ENCODE measurements at places on chromosomes 16 and 17. TPM values are rescaled to one million over a fixed set of nuclear protein-coding genes. Genes with fewer than 3 reads are reported as not detected.

- no peak for DNase-seq
These were observed 41.9 kb downstream of the ZFHX3 start for GRCh38 chr16:73006026-73006425.

The KRT13 gene
- total RNA-seq: not detected

DNA sequence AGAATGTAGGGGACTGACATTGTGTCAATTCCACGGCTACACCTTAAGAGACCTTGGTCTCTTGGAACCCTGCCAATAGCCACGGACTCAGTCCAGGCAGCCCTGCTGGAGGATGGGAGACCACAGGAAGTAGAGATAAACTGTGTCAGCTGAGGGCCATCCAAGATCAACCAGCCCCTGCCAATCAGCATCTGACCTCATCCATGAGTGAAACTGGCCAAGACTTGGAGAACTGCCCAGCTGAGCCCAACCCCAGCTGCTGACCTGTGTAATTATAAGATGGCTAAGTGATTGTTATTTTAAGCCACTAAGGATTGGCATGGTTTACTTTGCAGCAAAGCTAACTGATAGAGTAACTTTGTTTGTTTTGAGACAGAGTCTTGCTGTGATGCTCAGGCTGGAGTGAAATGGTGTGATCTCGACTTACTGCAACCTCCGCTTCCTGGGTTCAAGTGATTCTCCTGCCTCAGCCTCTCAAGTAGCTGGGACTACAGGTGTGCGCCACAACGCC is 13.3 kb upstream of the YWHAE start:
- no peak for DNase-seq

GRCh38 chr17:40818343-40818732 is 4.1 kb downstream of the KRT10 start:
- no peak for DNase-seq

DNA sequence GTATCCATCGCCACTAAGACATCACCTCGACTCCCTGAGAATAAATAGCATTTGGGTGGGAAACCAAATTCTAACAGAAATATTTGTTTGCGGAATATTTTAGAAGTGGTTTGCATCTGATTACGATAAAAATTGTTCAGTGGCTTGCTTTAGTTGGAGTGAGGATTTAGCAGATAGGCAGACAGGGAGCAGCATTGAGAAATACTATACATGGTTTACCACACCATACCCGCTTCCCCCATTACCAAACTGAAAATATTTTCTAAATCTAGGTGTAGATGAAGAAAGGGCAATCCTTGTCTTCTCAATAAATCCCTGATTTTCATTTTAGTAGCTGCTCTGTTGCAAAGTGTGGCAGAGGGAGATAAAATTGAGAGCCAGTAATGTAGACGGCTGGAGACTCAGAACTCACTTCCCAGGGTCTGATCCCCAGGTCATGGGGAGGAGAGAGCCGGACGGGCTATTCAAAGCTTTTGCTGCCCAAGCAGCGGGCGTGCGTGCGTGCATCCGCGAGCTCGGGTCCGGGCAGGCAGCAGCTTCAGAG is 808 bp upstream of the BAHCC1 start:
- no peak for DNase-seq

DNA sequence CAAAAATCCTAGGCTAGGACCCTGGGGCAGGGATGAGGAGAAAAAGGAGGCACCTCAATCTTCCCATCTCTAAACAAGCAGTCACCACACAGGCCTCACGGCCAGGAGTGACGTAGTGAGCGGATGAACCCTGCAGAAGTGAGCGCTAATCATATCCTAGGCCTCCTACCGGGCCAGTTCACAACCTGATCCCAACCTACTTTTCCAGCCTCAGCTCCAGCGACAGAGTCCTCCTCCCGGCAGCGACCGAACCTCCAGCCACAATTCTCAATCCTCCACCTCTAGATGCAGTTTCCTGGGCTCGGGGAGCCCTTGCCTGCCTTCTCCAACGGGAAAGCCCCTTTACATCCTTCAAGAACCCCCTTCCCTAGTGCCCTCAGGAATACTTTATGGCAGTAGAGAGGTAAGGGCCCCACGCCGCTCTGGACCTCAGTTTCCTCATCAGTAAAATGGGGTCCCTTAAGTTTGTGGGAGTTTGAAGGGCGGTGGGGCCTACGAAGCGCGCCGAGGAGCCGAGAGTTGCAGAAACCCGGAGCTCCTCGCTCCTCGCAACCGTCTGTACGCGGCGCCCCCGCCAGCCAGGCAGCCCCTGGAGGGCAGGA is 1.4 kb downstream of the ZNF668 start:
- peak; percentile 30 for DNase-seq

- no peak for DNase-seq
These were observed 28.1 kb downstream of the SERPINF1 start for GRCh38 chr17:1789936-1790335.
